Eye (tissue), 1 donor: ENCODE measurements at places on chromosomes 13 and 19.

- DNase-seq = peak; percentile 42
These were observed 574.8 kb downstream of the IRS2 start for GRCh38 chr13:109211616-109212015.

- no peak for DNase-seq
These were observed 5.9 kb downstream of the SHANK1 start for GRCh38 chr19:50713556-50714236.

- peak; percentile 86 for DNase-seq
These were observed 65.1 kb upstream of the GTF3A start for GRCh38 chr13:27359199-27359821.

GRCh38 chr19:10419200-10419645 lies 1.1 kb upstream of the PDE4A start:
- no peak for DNase-seq

DNA sequence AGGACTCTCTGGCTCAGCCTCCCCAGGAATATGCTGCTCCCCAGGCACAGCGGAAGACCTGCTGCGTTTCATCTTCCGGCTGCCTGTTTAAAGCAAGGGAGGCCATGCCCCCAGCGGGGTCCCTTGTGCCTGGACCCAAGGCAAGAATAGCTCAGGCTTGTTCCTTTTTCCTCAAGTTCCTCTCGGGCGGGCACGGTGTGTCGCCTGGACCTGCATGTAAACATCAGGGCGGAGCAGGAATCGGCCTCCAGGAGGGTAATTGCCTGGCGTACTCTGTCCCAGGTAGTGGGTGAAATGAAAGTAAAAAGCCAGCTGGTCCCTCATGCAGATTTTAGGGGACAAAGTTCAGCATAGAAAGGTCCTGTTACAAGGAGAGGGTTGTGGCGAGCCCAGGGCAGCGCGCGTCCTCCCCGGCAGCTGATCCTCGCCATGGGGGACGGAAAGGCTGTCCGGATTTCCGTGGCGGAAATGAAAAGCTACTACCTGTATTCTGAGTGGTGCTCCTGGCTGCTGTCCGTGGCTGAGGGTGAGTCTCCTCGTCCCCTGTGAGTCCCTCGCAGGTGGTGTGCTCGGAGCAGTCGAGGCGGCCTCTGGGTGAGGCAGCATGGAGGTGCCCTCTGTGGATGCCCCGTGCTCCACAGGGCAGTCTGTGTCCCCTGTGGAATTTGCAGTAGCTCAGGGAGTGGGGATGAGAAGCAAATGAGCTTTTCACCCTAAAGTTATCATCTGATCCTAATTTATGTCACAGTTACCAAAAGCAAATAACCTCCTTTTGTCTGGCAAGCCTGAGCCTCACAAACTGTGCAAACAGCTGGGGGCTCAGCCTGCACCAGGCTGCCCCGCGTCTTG lies 16.2 kb downstream of the MCF2L start:
- DNase-seq = no peak

GRCh38 chr13:111174377-111175114 lies 59.4 kb downstream of the ARHGEF7 start:
- no peak for DNase-seq

DNA sequence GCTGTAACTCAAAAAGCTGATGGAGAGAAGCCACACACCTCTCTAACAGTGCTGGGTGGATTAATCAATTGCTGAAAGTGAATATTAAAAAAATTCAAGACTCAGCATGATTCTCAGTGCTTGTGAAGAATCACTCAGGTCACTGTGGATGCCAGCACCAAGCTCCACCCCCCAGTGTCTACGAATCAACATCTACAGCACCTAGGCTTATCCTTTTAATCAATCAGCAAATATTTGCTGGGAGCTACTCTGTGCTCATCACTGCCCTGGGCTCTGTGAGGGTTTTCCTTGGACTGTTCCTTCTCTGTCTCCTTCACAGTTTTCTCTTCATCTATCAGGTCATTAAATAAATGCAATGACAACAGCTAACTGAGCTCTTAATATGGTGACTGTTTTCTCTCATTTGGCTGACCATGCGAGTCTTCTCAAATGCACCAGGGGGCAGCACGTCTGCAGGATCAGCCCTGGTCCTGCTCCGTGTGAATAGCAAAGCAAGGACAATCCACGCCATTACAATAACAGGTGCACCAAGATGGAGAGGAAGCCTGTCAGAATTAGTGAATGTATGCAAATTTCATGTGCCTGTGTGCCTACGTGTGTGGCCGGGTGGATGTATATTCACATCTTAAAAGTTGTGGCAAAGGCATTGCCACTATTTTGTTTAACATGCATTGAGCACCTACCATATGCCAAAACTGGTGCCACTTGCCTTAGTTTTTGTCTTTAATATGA lies 14.6 kb upstream of the C13orf42 start:
- DNase-seq = peak; percentile 75

DNA sequence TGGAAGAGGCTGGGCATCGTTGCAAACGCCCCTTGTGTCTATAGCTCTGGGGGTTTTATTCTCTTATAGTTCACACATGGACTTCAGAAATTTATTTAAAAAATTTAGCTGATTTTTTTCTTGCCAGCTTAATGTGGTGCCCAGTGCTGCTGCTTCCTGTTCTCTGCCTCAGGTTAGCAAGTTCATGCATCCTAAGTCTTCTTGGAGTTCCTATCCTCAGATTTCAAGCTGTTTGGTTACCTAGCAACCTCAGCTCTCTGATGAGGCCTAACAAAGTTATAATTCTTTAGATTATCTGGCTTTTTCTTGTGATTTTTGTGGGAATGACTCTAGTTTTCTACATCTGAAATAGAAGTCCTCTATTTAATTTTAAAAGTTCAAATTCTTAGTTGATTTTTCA lies 250.9 kb downstream of the MAB21L1 start:
- DNase-seq = peak; percentile 44

- DNase-seq = no peak
These were observed 1.3 kb downstream of the ALG5 start for GRCh38 chr13:36997716-36998427.

DNA sequence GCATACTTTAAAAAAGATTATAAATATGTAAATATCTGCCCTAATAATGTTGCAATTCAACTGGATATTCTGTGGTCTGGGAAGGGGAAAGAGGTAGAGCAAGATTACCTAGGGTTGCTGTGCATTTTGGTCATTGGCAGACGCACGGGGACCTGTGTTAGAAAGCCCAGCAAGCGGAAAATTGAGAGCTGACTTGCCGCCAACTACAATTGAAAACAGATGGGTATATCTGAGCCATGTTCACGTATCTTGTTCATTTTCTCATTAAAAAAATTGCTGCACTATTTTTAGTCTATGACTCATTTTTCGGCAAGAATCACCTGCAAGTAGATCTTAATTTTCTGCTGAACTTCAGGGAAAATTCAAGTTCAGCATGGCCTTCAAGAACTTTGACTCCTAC lies 308.5 kb upstream of the TMTC4 start:
- peak; percentile 62 for DNase-seq

DNA sequence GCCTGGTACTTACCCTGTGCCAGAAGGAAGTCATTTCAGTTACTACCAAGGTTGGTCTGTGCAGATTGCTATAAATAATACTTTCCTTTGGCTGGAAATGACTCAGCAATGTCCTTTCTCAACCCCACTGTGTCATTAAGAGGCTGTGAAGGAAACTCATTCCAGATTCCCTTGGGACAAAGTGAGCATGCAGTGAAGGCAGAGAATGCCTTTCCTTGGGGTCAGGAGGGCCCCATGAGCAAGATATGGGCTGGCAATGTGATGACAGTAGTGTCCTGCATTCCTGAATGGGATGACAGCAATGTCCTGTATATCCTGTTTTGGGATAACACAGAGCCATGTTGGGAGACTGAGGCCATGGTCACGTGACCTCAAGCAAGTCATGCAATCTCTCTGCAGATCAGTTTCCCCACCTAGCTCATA lies 213.1 kb upstream of the TMTC4 start:
- DNase-seq = no peak

DNA sequence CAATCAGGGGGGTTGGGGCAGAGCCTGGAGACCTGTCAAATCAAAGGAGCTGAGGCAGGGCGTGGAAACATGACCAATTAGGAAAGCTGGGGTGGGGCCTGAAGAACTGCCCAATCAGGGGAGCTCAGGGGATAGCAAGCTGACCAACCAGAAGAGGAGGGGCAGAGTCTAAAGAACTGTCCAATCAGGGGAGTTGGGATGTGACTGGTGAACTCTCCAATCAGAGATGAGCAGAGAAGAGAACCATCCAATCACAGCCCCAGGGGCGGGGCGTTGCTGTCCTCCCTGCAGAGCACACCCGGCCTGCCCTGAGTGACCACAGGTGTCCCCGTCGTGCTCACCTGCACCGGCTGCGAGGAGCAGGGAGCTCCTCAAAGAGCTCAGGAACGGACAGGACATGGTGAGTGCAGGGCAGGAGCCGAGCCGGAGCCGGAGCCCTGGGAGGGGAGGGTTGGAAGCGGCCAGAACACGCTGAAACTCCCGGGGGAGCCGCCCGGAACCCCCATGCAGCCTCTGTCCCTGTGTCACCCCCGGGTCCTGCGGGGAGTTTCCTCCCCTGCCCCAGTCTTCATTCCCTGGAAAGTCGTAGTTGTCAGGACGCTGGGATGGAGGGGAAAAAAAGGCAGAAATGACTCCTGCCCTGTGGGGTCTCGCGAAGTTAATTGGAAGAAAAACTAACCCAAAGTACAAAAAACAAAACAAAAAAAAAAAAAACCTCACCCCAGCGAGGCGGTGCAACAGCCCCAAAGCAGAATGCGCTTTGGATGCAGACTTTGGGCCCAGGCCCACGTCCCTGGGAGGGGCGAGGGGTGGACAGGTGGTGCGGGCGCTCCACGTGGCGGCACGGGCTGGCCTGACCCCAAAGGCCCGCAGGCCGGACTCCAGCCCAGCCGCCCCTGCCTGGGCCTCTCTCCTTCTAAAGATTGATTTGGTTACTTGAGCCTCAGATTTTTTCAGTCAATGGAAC lies at the start of gene ZNF556:
Gene ZNF556 (plus strand): TSS at position 311 of the 967 bp plus-strand sequence. CDS start 87 bp downstream, at position 398.
- no peak for DNase-seq

- DNase-seq = peak; percentile 65
These were observed 569 bp upstream of the MCF2L start for GRCh38 chr13:112968380-112968909.

DNA sequence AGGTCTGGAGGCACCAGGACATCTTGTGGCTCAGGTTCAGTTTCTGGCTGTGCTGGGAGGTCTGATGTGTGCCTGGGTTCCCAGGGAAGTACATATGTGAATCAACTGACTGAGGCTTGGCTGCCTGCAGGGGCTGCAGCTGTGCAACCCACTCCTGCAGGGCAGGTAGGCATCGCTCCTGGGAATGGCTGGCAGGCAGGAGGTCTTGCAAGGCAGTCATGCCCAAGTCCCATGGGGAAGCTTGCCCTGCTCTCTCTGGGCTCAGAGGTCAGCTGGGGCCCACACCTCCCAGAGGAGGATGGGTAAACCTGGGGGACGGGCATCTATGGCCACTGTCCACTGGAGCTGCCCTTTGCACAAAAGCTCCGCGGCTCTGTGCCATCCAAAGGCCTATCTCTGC lies 1141.8 kb downstream of the SLITRK1 start:
- no peak for DNase-seq

DNA sequence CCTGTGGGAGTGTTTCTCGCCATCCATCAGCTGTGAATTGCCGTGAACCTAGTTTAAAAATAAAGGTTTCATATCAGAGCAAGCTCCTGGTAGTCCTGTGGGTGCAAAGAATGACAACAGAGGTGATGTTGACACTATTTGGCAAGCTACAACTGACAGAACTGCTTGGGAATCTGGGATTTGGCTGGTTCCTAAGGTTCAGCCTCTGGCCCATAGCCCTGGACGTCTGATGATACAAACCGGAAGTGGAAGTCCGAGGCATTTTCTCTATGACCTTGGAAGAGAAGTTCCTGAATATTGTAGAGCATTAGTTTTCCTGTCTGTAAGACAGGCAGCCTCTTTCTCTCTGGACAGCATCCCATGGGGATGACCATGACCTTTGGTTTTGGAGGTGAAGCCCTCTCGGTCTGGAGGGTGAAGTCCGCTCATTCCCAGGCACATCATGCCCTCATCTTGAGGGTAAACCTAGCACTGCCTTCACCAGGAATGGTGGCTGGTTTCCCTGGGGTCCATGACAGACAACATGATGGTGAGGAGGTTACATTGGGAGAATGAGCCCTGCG lies 29.1 kb downstream of the GATAD2A start:
- no peak for DNase-seq

- DNase-seq = no peak
These were observed 60.6 kb downstream of the MLLT1 start for GRCh38 chr19:6219147-6219525.

GRCh38 chr19:48415395-48415794 lies 21.9 kb downstream of the GRIN2D start:
- peak; percentile 71 for DNase-seq

DNA sequence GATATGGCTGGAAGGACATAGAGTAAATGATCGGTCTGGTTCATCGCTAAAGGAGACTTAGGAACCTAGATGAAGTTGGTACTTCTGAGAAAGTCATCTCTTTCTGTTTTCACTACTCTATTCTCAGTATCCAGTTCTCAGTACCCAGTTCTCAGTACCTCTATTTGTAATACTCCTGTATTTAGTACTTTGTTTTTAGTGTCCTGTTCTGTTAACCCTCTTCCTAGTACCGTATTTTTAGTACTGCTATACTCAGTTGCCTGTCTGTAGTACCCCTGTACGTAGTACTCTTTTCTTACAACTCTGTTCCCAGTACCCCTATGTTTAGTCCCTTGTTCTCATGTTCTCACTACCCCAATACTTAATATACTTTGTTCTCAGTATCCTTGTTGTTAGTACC lies 1.2 kb downstream of the RFXAP start:
- no peak for DNase-seq

DNA sequence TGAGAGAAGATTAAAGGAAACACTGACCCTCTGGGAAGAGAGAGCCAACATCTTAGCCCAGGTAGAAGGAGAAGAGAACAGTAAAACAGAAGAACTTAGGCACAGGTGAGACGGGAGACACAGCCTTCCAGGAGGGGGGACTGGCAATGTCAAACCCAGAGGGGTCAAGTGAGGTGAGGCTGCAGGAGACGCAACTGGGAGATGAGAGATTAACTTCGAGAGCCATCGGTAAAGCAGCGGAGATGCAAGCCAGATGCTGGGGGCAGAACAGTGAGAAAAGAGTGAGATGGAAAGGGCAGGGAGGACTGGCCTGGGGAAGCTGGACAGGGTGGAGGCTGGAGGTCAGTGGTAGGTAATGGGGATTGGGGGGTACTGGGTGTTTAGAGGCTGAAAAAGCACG lies 5.2 kb downstream of the INSR start:
- no peak for DNase-seq

GRCh38 chr13:96806746-96807145 lies 187.5 kb downstream of the OXGR1 start:
- DNase-seq = no peak

DNA sequence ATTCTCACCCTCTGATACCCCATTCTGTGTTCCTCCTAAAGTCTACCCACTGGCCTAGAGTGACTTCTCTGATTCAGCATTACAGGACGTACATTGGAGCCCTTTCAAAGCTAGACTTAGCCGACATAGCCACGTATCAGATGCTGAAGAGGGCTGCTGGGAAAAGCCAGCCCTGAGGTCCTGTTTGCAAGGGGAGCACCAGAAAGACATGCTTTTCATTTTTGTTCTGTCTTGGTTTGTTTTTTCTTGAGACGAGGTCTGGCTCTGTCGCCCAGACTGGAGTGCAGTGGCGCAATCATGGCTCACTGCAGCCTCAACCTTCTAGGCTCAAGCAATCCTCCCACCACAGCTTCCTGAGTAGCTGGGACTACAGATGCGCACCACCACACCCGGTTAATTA lies 6.3 kb upstream of the ZSWIM4 start:
- no peak for DNase-seq

- DNase-seq = no peak
These were observed 31.1 kb upstream of the MYCBP2 start for GRCh38 chr13:77358001-77358400.

GRCh38 chr19:5048091-5048726 lies 79.3 kb downstream of the KDM4B start:
- peak; percentile 93 for DNase-seq
